ENCODE measurements at places on chromosomes 12 and 14. TPM values are rescaled to one million over a fixed set of nuclear protein-coding genes. Genes with fewer than 3 reads are reported as not detected.

KCNMB4 gene
- 12.3 TPM for polyA plus RNA-seq

- peak; percentile 82 for DNase-seq
Observed at GRCh38 chr12:121719926-121720414, 7.4 kb downstream of the TMEM120B start.

LRRIQ1 gene
- 0.74 TPM for polyA plus RNA-seq

- DNase-seq, result no peak
Observed at GRCh38 chr12:20367583-20368113, 689 bp upstream of the PDE3A start.

DNA sequence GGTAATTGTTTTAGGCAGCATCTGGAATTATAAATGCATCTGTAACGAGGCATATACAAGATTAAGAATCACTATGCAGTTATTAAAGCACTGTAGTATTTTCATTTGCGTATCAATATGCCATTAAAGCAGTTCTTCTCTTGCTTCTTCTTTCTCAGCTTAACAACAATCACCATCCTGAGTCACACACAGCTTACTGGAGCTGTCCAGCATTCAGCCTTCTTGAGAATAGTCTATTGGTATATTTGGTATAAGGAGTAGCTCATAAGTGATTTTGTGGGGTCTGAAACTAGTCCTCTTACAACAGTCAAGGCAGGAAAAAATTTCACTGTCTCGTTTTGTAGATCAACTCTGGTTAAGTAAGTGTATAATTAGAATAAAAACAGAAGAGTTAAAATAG, 523.0 kb upstream of the FOXG1 start:
- peak; percentile 21 for DNase-seq

- peak; percentile 88 for DNase-seq
Observed at GRCh38 chr14:64806202-64806861, 73.4 kb downstream of the SPTB start.

- peak; percentile 7 for DNase-seq
Observed at GRCh38 chr14:52563120-52563519, 10.5 kb downstream of the GPR137C start.

RTL1 gene
- polyA plus RNA-seq, result 33.0 TPM

COX8C gene
- 1.2 TPM for polyA plus RNA-seq

OLR1 gene
- 1.2 TPM for polyA plus RNA-seq

GRCh38 chr14:94640721-94641631, 28.8 kb downstream of the SERPINA3 start:
- DNase-seq, result no peak

NRXN3 gene
- polyA plus RNA-seq, result 1.0 TPM

DNA sequence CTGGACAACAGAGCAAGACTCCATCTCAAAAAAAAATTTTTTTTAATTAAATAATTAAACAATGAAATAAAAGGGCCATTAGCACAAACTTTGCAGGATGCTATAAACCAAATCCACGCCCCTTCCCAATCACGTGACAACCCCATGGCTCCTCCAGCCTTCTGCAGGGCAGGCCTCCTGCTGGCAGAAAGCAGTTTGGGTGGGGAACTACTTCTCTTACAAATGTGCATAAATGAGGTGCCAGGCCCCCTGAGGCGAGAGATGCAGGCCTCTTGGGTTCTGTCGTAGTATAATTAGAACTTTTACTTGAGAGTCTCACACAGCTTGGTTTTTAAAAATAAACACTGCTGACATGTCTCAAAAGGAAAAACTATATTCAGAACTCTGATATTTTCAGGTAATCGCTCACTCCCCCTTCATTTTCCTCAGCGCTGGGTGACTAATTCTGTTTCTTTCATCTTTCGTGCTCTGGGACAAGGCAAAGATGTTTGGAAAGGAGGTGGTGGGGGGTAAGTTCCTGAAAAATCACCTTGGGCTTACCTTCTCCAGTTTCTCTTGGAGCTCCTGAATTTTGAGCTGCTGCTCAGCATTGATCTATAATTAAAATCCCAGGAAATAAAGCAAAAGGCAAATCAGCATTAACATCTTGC, 101.7 kb downstream of the CIT start:
- DNase-seq, result no peak

- DNase-seq, result no peak
Observed at GRCh38 chr14:70641548-70642302, at the start of gene TTC9. TTC9 (plus strand) TSS chr14:70641916; CDS start chr14:70642130, 214 bp downstream.

DNA sequence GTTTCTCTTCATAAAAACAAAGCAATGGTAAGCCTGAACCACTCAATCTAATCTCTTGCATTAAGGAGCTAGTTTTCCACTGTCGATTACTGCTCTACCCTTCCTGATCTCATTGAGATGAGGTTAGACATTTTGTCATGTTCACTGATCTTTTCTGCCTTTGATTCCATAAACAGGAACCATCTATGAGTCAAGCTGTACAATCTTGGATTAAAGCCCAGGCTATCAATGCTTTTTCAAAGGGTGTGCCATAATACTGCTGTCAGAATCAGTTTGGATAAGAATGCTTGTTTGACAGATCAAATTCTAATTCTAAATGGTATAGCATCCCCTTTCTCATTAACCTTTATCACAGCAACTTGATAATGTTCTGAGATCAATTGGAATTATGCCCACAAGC, 16.1 kb downstream of the GRIP1 start:
- DNase-seq, result no peak

KRT78 gene
- polyA plus RNA-seq, result not detected

GRCh38 chr12:85558684-85559083, 277.5 kb downstream of the RASSF9 start:
- no peak for DNase-seq

- DNase-seq, result no peak
Observed at GRCh38 chr14:97942921-97943320, 1145.7 kb downstream of the VRK1 start.

GRCh38 chr14:99201351-99202073, 70.5 kb downstream of the BCL11B start:
- DNase-seq, result no peak

FBXW8 gene
- 14.7 TPM for polyA plus RNA-seq

SPX gene
- 20.8 TPM for polyA plus RNA-seq

ARG2 gene
- polyA plus RNA-seq, result 2.8 TPM

TMEM253 gene
- 0.91 TPM for polyA plus RNA-seq

SMAGP gene
- polyA plus RNA-seq, result 11.2 TPM

- DNase-seq, result peak; percentile 13
Observed at GRCh38 chr14:55028066-55028465, 1.0 kb downstream of the SOCS4 start.

- no peak for DNase-seq
Observed at GRCh38 chr12:64687816-64688215, 71.4 kb downstream of the GNS start.

- DNase-seq, result no peak
Observed at GRCh38 chr14:25067600-25067999, 17.7 kb upstream of the STXBP6 start.

RIC8B gene
- 18.1 TPM for polyA plus RNA-seq

KRT74 gene
- not detected for polyA plus RNA-seq

DNA sequence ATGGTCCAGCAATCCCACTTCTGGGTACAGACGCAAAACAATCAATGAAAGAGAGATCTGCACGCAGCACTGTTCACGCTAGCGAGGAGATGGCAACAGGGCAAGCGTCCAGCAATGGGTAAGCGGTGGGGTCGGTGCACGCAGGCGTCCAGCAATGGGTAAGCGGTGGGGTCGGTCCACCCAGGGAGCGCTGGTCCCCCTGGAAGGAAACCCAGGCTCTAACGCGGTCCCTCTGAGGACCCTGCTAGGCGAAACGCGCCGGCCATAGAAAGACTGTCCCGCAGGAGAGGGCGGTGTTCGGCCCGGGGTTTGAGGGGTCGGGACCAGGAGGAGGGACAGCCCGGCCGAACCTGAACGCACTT, 618 bp upstream of the PGAM5 start:
- no peak for DNase-seq

CCDC177 gene
- polyA plus RNA-seq, result 0.06 TPM

- DNase-seq, result no peak
Observed at GRCh38 chr12:3597526-3598210, 106.7 kb downstream of the PRMT8 start.

GRCh38 chr14:60485057-60485597, 736 bp downstream of the C14orf39 start:
- no peak for DNase-seq

DNA sequence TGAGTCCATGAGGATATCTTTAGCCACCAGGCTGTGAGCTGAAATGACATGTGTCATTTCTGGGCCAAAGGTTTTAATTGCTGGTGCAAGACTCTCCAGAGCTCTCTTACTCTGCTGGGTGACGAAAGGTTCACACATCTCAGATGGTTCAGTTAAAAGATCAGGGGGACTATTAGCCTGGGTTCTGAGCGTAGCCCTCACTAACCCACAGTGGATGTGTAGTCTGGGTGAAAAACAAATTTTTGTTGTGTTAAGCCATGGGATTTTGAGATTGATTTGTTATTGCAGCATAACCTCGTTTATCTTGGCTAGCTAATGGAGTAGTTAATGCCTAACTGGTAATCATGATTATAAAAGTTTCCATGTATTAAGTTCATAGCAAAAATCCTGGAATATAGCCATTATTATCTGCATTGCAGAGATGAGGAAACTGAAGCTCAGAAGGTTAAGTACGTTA, 251.5 kb downstream of the RMST start:
- DNase-seq, result no peak

GRCh38 chr14:45242706-45243105, 10.3 kb downstream of the MIS18BP1 start:
- no peak for DNase-seq

GRCh38 chr12:80257920-80258319, 158.6 kb downstream of the OTOGL start:
- no peak for DNase-seq

DNA sequence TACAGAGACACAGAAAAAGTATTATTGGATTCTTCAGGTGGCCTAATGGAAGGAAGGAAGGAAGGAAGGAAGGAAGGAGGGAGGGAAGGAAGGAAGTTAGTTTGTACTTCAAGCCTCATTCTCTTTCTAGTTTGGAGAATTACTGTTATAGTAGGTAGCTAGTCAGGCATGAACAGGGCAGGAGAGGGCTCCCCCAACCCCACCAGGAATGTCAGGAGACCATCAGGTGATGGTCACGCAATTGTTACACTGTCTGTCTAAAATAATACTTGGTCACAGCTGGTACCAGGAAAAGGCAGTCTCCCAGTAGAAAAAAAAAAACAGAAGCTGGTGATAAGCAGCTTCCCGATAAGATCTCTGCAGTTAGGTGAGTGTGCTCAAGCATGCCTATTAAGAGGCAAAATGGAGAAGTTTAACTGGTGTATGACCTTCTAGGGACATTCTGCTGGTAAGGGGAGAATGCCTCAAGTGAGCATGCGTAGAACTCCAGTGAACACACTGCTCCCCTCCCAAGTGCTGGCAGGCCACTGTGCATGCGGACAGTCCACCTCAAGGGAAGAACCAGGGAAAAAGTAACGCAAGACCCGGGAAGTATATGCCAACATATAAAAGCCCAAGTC, 358.4 kb upstream of the SOX5 start:
- DNase-seq, result no peak

GRCh38 chr12:118429688-118430383, 53.5 kb downstream of the SUDS3 start:
- no peak for DNase-seq

HELB gene
- polyA plus RNA-seq, result 3.2 TPM

GRCh38 chr12:82931349-82932116, 244.8 kb downstream of the TMTC2 start:
- no peak for DNase-seq

DNA sequence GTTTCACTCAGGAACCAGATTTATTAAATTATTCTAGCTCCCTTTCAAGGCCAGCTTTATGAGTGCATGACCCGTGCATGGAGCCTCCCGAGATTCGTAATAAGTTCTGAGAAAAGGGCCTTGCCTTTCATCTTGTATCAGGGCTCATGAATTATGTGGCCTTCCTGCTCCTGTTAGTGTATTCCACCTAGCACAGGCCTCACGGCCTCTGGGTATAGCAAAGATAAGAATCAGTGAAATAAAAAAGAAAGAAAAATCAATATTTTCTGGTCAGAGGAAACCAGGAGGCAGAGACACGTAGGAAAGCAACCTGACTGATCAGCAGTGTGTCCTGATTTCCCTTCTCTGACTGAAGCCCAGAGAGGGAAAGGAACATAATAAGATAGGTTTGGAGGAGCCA, 111.4 kb downstream of the SLC35F4 start:
- DNase-seq, result no peak

GRCh38 chr12:10241290-10241689, 28.6 kb downstream of the GABARAPL1 start:
- no peak for DNase-seq

- no peak for DNase-seq
Observed at GRCh38 chr12:44647917-44648690, 228.0 kb downstream of the NELL2 start.

DNA sequence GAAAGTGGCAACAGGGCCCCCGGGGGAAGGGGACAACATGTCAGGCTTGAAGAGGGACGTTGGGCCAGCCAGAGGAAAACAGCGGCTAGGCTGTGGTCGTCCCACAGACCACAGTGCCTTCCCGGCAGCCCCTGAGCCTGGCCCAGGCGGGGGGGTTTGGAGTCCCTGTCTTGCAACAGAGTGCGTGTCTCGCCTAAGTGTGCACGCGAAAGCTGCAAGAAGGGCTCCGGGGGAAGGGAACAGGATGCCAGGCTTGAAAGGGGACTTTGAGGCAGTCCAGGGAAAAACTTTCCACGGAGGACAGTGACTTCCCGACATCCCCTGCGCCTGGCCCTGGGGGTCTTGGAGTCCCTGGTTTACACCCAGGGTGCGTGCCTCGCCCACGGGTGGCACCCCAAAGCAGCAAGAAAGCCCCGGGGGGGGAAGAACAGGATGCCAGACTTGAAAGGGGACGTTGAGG, 157.5 kb upstream of the ALG10B start:
- DNase-seq, result no peak

GRCh38 chr12:56995201-56995929, 11.0 kb downstream of the ZBTB39 start:
- no peak for DNase-seq

DNA sequence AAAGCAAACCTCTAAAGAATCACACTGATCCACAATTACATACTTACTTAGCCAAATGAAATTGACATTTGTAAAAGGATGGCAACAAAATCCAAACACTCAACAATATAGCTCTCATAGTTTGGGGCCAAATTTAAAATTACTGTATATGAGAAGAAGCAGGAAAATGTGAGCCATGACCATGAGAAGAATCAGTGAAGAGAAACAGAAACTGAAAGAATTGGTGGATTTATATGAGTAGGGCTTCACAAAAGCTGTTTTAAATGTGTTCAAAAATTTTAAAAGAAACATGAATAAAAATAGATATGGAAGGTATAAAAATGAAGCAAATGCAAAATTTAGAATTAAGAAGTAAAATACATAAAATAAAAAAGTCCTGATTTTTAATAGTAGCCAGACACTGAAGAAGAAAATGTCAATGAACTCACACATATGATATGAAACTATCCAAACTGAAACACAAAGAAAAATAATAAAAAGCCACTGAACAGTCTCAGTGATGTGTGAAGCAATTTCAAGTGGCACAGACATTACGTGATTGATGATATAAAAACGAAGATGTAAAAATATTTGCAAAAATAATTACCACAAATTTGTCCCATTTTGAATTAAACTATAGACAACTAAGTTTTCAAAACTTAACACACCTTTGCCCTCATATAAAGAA, 87.9 kb upstream of the MDGA2 start:
- no peak for DNase-seq

GRCh38 chr14:75977582-75977943, 4.2 kb downstream of the TGFB3 start:
- DNase-seq, result no peak

- no peak for DNase-seq
Observed at GRCh38 chr12:14959463-14959862, 1.9 kb downstream of the ARHGDIB start.

SMARCD1 gene
- polyA plus RNA-seq, result 60.4 TPM

DIO2 gene
- polyA plus RNA-seq, result 1.2 TPM

- DNase-seq, result no peak
Observed at GRCh38 chr12:120757226-120757742, 31.7 kb downstream of the ACADS start.

KNTC1 gene
- 16.0 TPM for polyA plus RNA-seq

BCL2L14 gene
- 0.18 TPM for polyA plus RNA-seq
